Progenitor cell of endocrine pancreas (in vitro differentiated cells): ENCODE measurements at places on chromosomes 4 and X. TPM values are rescaled to one million over a fixed set of nuclear protein-coding genes. Genes with fewer than 3 reads are reported as not detected.
A peak's percentile ranks its signal among the peaks of the same experiment; 100 is the strongest.

GRCh38 chr4:14165222-14165920 is 537.8 kb upstream of the BOD1L1 start:
- peaks cover 8% of the 10 kb centered on the region for H3K4me1 ChIP-seq
- DNase-seq: no peak
- H3K4me3 ChIP-seq: no peak overlapping the region
- no peak overlapping the region for H3K27ac ChIP-seq

GRCh38 chr4:72432282-72432681 is 136.7 kb downstream of the ADAMTS3 start:
- no peak for DNase-seq
- no peak overlapping the region for H3K27ac ChIP-seq
- no peaks in the 10 kb centered on the region for H3K27me3 ChIP-seq
- no peaks in the 10 kb centered on the region for H3K4me1 ChIP-seq

DNA sequence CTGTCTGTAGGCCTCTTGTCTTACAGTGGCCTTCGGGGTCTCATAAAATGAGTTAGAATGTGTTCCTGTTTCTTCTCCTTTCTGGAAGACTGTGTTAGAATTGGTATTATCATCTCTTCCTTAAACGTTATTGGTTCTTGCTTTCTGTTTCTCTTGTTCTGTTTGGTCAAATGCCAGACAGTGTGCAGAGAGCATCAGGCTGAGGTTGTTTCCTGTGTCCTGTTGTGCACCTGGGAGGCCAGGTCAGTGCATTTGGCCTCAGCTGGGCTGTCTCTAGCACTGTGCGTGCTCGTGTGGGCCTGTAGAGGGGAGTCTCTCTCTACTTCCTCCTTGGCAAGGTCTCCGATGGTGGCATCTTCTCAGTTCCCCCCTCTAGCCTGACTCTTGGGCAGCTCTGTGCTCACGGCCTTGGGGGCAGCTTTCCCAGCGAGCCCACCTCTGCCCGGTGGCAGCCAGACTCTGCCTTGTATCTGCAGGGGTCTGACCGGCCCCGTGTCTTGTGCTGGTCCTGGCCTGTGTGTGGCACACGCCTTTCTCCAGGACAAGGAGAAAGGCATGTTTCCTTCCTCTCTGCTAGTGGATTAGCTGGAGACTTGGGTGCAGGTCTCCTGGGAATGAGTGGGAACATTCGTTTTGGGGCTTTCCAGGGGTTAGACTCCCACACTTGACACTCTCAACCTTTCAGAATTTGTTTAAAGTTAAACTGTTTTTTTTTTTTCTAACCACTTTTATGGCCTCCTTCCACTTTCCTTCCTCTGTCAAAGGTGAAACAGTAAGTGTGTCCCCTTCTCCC is 62.3 kb downstream of the FAM193A start:
- H3K4me3 ChIP-seq: no peak overlapping the region
- no peaks in the 10 kb centered on the region for H3K27me3 ChIP-seq
- H3K27ac ChIP-seq: peak overlapping the region; percentile 15
- H3K4me1 ChIP-seq: peaks cover 40% of the 10 kb centered on the region
- peaks cover 4% of the 10 kb centered on the region for H3K36me3 ChIP-seq

- H3K36me3 ChIP-seq: peaks cover 5% of the 10 kb centered on the region
- H3K4me3 ChIP-seq: no peak overlapping the region
- H3K27me3 ChIP-seq: no peaks in the 10 kb centered on the region
- no peak overlapping the region for H3K27ac ChIP-seq
Observed at GRCh38 chr4:78214078-78214477, 157.0 kb downstream of the FRAS1 start.

The PNMA6F gene
- not detected in 2 replicates for total RNA-seq

- no peak overlapping the region for H3K4me3 ChIP-seq
- no peaks in the 10 kb centered on the region for H3K36me3 ChIP-seq
- H3K4me1 ChIP-seq: peaks cover 2% of the 10 kb centered on the region
- no peaks in the 10 kb centered on the region for H3K27me3 ChIP-seq
- no peak for DNase-seq
Observed at GRCh38 chr4:124980276-124980752, 267.8 kb upstream of the ANKRD50 start.

DNA sequence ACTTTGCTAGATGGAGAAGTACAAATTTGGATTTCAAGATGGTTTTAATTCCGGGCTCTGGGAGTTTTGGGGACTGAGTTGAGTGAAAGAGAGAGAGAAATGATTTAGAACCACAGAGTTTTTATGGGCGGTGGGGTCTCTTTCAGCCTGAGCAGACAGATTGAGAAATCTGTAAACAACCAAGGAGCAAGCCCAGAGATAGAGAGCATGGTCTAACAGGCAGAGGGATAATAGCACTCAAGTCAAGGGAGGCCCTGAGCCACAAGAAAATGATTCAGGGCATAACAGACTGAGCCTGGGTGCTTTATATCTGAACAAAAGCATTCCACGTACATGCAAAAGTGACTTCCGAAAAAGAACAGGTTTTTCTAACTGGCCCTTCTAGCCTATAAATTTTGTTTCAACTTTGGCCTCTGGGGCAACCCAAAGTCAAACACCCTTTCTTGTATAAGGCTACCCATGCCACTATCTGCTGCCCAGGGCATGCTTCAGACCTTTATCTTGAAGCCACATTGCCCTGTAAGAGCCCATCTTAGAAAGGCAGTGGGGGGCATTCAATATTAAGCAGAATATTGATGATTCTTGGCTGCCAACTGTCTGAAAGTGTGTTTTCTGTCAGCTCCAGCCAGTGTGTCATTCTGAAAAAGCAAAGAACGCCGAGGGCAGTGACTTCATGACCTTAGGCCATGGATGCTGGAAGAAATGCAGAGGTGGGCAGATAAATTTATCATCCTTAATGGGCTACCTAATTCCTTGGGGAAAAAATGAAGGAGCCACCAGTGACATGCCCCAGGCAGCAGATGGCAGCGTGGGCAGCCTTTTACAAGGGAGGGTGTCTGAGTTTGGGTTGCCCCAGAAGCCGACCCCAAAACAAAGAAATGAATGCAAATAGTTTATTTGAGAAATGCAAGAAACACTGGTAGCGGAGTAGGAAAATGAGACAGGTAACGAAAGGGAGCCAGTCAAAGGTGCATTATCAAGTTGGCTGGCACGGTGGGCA is 637.6 kb downstream of the MID1IP1 start:
- peaks cover 1% of the 10 kb centered on the region for H3K36me3 ChIP-seq
- H3K4me1 ChIP-seq: peaks cover 16% of the 10 kb centered on the region
- no peak for DNase-seq
- no peaks in the 10 kb centered on the region for H3K27me3 ChIP-seq
- H3K4me3 ChIP-seq: no peak overlapping the region

DNA sequence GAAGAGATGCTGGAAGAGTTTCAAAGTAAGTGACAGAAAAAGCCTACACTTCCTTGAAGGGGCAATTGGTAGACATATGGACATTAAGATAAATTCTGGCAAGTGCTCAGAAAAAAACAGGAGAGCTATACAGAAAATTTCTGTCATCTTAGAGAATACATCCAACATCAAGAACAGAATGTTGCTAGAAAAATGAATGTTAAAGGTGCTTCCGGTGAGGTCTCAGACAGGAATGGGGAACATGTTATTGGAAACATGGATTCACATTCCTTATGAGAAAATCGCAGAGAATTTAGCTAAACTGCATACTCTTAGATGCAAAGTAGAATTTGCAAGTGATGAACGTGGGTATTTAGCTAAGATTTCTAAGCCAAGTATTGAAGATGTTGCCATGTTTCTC is 9.5 kb downstream of the XAGE1B start:
- H3K27me3 ChIP-seq: no peaks in the 10 kb centered on the region
- H3K4me1 ChIP-seq: peaks cover 2% of the 10 kb centered on the region
- H3K36me3 ChIP-seq: no peaks in the 10 kb centered on the region
- no peak for DNase-seq
- H3K4me3 ChIP-seq: no peak overlapping the region

DNA sequence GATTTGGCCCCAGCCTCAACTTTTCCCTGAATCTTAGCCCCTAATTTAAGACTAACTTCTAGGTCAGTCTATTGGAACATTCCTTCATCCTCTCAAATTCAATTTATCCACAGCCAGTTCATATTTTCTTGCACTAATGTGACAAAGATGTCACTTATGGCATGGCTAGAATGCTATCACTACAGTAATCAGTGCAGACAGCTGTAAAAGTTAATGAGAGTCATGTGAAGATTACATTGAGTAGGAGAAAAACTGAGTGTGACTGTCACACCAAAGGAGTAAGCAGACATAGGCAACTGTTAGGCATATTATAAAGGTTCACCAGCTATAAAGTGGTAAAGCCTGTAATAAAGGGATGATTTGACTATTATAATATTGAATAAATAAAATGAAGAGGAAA is 42.6 kb downstream of the GABRG1 start:
- no peak for DNase-seq
- H3K27me3 ChIP-seq: no peaks in the 10 kb centered on the region
- H3K27ac ChIP-seq: no peak overlapping the region
- H3K4me3 ChIP-seq: no peak overlapping the region

- H3K27ac ChIP-seq: no peak overlapping the region
- no peaks in the 10 kb centered on the region for H3K36me3 ChIP-seq
- no peaks in the 10 kb centered on the region for H3K27me3 ChIP-seq
- no peak for DNase-seq
Observed at GRCh38 chr4:158996669-158997074, 106.2 kb upstream of the RAPGEF2 start.

The MAGEB2 gene
- not detected in 2 replicates for total RNA-seq

DNA sequence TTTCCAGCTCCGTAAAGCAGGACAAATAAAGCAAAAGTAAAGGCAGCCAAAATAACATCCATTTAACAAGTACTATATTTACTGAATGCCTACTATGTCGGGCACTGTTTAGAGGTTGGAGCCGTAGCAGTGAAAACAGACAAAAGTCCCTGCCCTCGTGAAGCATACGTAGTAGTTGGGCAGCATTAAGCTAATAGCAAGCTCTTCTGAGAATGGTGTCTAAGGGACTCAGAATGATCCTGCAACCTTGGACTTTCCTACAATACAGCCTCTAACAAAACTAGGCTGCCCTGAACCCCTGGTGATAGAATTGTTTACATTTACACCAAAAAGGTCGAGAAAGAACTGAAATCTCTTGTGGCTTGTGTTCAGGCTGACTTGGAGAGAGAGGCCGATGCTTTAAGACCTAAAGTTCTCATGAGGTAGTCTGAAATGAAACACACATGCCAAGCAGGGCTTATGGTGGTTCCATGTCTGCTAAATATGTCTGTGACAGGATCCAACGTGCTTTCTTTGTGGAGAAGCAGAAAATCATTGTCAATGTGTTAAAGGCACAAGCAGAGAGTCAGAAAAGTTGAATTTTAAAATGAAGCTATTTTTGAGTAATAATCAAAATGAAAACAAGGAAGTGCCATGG is 898 bp upstream of the PDGFC start:
- peak overlapping the region; percentile 78 for H3K4me3 ChIP-seq
- no peaks in the 10 kb centered on the region for H3K27me3 ChIP-seq
- H3K36me3 ChIP-seq: no peaks in the 10 kb centered on the region
- peaks cover 64% of the 10 kb centered on the region for H3K4me1 ChIP-seq
- no peak for DNase-seq

The TRIM60 gene
- not detected in 2 replicates for total RNA-seq

GRCh38 chr4:128456171-128456570 is 168.6 kb upstream of the PGRMC2 start:
- no peak for DNase-seq
- H3K27me3 ChIP-seq: no peaks in the 10 kb centered on the region

DNA sequence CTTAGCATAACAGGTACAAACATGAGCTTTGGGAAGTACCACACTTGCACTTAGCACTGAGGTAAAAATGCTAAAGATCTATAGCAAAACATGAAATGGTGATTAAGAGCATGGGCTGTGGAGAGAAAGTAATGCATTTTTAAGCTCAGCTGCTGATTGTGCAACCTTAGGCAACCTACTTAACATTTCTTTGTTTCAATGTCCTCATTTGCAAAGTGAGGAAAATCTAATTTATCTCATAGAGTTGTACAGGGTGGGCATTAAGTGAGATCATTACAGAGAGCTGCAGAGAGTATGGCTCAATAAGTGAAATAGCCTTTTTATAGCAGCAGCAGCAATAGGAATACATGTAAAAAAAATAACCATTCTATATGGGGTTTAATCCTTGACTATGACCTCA is 87.0 kb downstream of the PAK3 start:
- H3K36me3 ChIP-seq: peaks cover 1% of the 10 kb centered on the region
- DNase-seq: no peak
- H3K4me1 ChIP-seq: peaks cover 8% of the 10 kb centered on the region
- no peak overlapping the region for H3K27ac ChIP-seq
- no peak overlapping the region for H3K4me3 ChIP-seq

The PASD1 gene
- not detected in 2 replicates for total RNA-seq

GRCh38 chr4:157265281-157265680 is 44.8 kb downstream of the GRIA2 start:
- DNase-seq: no peak
- no peaks in the 10 kb centered on the region for H3K36me3 ChIP-seq
- no peak overlapping the region for H3K4me3 ChIP-seq
- no peaks in the 10 kb centered on the region for H3K27me3 ChIP-seq

The APLN gene
- total RNA-seq: 0.14 and 0.38 TPM in 2 replicates

DNA sequence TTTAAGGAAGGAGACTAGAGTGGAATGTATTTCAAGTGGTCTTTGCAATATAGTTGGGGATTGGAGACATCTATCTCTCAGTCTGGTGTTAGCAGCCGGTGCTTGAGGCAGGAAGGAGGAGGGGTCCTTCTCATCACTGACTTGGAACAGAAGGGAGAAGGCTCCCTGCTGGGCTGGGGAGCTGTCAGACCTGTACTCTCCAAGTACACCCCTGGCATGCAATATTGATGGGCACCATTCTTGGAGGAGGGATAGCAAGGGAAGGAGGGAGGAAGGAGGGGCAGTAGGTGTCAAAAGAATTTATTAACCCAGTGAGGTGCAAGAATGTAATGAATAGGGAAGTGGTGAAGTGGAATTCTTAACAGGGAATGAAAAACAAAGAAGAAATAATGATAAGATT is 338.8 kb downstream of the UNC5C start:
- peaks cover 38% of the 10 kb centered on the region for H3K4me1 ChIP-seq
- no peak overlapping the region for H3K27ac ChIP-seq
- H3K4me3 ChIP-seq: no peak overlapping the region

DNA sequence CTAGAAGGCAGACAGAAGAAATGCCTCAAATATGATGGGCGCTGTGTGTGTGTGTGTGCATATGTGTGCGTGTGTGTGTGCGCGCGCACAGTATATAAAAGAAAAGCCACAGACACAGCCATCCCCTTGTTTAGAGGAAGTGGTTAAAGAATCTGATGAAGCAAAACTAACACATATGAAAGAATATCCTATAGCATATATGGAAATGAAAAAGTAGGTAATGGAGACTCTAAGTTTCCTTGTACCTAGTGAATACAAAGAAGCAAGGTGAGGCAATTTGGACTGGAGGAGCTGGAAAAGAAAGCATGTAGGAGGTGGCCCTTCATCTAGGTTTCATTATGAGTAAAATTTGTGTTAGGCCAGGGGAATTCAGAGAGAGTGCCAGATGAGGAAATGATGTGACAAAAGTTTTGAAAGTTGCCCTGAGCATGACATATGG is 58.6 kb upstream of the MCF2 start:
- H3K27ac ChIP-seq: no peak overlapping the region
- H3K4me3 ChIP-seq: no peak overlapping the region
- H3K4me1 ChIP-seq: no peaks in the 10 kb centered on the region

DNA sequence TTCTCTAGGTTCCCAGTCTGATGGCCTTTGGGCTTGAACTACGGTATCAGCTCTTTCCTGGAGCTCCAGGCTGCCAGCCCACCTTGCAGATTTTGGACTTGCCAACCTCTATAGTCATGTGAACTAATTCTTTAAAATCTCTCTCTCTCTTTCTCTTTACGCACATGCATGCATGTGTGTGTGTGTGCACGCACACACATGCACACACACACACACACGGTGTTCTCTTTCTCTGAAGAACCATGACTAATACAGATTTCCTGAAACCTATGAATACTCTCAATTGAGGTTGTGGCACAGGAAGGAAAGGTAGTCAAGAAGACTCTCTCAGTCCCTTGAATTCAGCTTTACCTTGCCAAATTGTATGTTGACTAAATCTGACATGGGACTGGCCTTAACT is 6.2 kb upstream of the ZCCHC13 start:
- H3K4me3 ChIP-seq: no peak overlapping the region
- DNase-seq: no peak
- H3K4me1 ChIP-seq: no peaks in the 10 kb centered on the region
- H3K27me3 ChIP-seq: no peaks in the 10 kb centered on the region
